ENCODE measurements at places on chromosomes 7 and 10. TPM values are rescaled to one million over a fixed set of nuclear protein-coding genes. Genes with fewer than 3 reads are reported as not detected.

DNA sequence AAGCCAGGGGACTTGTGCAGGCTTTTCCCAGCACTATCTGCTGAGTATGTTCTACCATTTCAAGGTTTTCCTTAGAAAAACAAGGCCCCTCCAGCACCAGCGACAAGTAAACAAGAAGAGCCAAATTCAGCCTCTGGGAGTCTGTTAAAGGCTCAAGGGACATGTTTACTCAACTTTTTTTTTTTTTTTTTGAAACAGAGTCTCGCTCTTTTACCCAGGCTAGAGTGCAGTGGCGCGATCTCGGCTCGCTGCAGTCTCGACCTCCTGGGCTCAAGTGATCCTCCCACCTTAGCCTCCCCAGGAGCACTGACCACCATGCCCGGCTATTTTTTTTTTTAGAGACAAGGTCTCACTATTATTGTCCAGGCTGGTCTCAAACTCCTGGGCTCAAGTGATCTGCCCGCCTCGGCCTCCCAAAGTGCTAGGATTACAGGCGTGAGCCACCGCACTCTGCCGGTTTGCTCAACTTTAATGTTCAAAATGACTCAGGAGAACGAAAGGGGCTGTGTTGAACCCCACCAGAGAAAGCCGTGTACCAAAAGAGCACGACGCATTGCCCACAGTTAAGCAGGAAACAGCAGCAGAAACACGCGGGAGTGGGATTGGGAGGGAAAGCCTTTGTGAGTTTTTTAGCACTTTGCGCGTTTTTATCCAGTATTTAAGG is 772 bp downstream of the PRDX3 start:
- no peak for DNase-seq

The C10orf90 gene
- total RNA-seq: not detected

DNA sequence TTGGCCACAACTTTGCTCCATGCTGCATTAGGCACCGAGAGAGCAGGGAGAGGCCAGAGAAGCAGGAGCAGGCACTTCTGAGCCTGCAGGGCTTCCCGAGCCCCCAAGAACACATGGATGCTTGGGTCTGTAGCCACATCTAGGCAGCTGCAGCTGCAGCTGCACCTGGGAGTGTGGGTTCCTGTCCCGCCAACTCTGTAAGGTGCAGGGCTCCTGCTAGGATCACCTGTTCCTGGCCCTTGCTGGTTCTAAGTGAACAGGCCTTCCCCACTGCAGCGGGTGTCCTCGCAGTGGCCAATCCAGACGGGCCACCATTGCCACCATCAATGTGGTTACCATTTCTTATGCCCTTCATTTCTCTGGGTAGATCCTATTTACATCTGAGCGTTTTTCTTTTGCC is 330.3 kb downstream of the AUTS2 start:
- DNase-seq: no peak

DNA sequence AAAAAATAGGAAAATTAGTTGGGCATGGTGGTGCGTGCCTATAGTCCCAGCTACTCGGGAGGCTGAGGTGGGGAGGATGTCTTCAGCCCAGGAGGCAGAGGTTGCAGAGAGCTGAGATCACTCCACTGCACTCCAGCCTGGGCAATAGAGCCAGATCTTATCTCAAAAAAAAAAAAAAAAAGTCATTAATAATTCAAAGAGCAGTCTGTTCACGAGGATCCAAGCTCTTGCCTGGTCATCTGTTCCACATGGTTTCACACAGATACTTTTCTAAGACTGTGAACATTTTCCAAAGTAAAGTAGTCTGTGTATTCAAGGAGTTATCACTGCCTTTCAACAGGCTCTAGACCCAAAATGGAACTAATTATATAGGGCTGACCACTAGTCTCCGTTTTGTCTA is 86.9 kb downstream of the ZNF277 start:
- DNase-seq: no peak

DNA sequence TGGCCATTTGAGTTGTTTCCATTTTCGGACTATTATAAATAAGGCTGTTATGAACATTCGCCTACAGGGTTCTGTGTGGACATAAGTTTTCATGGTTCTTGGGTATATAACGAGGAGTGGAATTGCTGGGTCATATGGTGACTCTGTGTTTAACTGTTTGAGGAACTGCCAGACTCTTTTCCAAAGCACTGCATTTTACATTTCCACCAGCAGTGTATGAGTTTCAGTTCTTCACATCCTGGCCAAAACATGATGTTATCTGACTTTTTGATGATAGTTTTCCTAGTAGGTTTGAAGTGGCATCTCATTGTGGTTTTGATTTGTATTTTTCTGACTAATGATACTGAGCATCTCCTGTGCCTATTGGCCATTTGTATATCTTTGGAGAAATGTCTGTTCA is 5.4 kb downstream of the SUV39H2 start:
- DNase-seq: no peak

GRCh38 chr10:642186-642890 is 47.1 kb downstream of the DIP2C start:
- no peak for DNase-seq

- DNase-seq: no peak
These were observed 8.9 kb downstream of the PNLIP start for GRCh38 chr10:116554628-116555027.
